ENCODE measurements at places on chromosomes 12 and 14.

- no peak for DNase-seq
These were observed 31.1 kb downstream of the ELK3 start for GRCh38 chr12:96225044-96225855.

DNA sequence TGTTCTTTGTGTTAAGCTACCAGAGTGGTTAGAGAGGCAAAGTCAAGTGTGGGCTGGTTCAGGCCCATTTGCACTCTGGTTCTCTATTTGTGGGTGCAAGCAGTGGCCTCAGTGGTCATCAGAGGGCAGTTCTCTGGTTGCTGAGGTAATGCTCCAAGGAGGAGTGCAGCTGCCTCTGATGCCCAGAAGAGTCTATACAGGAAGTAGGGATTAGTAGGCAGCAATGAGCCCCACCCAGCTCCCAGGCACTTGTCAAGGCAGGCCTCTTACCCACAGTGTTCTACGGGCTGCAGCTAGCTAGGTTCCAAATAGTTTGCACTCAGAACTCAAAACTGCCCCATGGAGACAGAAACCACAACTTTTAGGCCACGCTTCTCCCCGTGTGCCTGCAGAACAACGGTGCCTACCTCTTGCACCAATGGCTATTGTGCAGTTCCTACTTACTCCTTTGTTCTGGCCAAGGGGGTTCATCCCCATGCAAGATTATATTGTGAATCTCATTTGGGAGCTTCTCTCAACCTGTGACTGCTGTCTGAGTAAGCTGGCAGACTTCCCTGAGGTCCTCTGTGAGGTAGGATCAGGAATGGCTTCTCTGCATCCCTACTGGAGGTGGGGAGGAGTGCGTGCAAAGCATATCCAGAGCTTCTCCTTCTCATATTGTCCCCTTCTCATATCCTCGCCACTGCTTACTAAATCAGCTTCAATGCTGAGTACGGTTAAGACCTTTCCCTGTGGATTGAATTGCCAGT lies 410.3 kb upstream of the LMO3 start:
- DNase-seq, result no peak

- no peak for DNase-seq
These were observed 16.2 kb downstream of the KLRF2 start for GRCh38 chr12:9897535-9897934.

DNA sequence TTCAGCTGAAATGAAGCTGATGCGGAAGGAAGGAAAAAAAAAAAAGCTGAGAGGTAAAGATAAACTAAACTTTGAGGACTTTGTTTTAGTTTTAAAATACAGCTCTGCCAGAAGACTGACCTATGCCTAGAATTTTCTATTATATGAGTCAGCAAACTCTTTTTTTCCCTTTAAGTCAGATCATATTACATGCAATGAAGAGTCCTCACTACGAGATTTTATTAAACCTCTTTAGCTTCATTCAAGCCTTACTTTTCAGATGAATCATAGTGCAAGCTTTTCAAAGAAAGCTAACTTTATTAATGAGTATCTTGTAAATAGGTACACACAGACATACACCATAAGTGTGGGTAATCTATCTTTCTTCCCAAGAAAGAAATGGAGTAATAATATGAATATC lies 57.8 kb upstream of the FSCB start:
- no peak for DNase-seq

DNA sequence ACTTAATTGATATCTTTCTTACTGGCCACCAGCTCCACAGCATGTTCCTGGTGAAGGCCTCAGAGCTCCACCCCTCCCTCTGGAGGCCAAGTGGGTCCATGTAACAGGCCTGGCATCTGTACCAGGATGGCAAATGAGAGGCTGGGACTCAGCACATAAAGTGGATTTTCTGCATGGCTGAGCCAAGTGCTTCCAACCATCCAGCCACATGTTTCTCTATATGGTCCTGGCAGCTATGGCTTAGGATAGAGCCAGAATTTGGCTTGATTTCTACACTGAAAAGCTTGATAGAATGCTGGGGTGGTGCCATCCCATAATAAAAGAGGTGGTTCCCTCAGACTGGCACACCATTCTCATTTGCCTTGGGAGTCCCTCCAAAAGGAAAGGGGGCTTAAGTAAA lies 94.1 kb downstream of the PAX9 start:
- DNase-seq, result no peak

- no peak for DNase-seq
These were observed 382.2 kb downstream of the MED13L start for GRCh38 chr12:115895247-115895646.

GRCh38 chr12:76940671-76941445 lies 62.0 kb upstream of the CSRP2 start:
- no peak for DNase-seq

- DNase-seq, result no peak
These were observed 30.9 kb downstream of the GPHB5 start for GRCh38 chr14:63287666-63288483.

- DNase-seq, result no peak
These were observed 155.4 kb upstream of the GZMB start for GRCh38 chr14:24789378-24789884.

GRCh38 chr12:110266980-110267620 lies 13.9 kb upstream of the ATP2A2 start:
- DNase-seq, result no peak

GRCh38 chr12:129312048-129312447 lies 458.8 kb downstream of the GLT1D1 start:
- DNase-seq, result no peak

- no peak for DNase-seq
These were observed 180.8 kb downstream of the C12orf50 start for GRCh38 chr12:87848248-87848868.

Data from activated T-helper 1 cell treated with anti-CD3 and anti-CD28 coated beads, Interleukin-2, amount 50 U/mL, for 16 hours (primary cell).